ENCODE measurements at places on chromosomes 4 and X.

DNA sequence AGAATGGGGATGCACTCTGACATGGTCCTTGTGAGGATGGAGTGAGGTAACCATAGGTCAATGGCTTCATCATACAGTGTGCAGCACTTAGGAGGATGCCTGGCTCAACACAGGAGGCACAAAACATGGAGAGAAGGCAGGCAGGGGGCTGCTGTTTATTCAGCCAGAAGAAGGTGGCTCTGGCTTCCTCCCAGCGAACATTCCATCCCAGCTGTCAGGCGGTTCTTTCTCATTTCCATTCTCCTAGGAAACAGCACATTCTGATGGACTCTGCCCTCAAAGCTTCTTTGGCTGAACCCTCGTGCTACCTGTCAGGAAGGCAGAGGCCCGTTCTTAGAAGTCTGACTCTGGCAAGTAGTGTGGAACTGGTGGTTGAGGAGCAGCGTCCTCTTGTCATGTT is 18.6 kb downstream of the STK32B start:
- no peak for DNase-seq

DNA sequence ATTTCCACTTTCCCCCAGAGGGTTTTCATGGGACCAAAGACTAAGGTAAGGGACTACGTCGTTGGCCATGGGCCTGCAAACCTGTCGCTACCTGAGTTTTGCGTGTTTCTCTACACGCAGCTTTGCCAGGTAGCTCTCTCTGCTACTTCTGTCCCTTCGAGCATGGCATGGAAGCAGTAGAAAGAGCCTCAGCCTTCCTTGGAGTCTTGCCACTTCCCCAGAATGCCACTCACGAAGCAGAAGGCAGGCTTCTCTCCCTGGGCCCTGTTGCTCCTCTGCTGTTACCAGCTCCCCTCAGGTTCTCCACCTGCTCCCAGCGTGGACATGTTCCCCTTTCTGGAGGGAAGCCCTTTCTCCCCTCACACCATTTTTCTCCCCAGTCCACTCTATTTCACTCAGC is 292.9 kb downstream of the DCTD start:
- DNase-seq, result no peak

DNA sequence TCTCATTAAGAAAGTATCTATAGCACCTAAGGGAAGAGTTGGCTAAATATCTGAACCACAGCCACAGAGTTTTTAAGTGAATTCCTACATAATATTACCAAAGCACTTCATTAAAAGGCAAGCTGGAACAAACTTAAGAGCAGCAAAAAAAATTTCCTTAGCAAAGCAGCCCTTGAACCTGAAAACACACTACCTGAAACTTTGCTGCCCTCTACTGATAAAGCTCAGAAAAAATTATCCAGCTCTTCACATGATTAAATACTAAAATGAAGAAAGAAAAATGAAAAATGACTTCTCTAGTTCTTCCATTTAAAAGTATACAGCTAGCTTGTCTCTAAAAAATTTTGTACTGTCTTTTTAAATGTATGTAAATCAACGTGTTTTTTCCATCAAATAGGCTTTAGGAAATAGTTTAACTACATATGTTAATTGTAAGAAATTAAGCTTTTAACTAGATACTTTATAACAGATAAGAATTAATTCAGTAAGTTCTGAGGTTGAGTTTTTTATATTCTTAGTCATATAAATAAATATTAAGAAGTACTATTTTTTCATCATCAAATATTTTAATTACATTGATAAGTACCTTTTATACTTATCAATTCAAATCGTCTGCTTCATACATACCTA is 156.1 kb downstream of the STPG2 start:
- no peak for DNase-seq

DNA sequence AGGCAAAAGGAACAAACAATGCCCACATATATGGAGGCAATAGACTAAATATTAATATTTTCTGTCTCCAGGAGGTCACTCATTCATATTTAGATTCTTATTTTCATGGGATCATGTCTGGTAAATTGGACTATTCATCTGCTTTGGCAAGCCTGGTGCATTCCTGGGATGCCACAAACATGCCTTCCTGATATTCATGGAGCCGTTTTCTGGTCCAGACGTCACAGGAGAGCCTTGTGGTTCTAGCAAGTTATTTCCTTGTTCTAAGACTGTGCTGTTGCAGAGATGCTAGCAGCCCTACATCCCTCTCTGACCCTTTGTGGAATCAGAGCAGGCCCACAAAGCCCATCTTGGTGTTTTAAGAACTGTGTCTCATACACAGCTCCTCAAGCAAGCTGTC is 16.1 kb upstream of the EXOSC9 start:
- peak; percentile 92 for DNase-seq

DNA sequence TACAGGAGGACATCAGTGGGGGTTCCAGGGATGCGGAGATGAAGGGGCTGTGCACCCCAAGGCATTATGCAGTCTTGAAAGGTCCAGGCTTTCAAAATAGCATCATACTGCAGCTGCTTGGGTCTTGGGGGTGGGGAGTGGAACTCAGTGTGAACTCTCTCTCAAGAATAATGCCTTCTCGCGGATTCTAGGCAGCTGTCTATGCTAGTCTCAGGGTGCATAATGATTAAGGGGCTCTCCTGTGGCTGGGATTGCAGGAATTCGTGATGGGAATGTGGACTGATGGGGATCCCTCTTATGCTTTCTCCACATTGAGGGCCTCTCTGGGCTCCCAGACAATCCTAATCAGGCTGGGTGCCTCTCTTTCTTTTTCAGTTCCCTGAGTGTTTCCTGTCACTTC is 172.2 kb upstream of the ARHGAP24 start:
- no peak for DNase-seq

GRCh38 chr4:10114607-10115006 is 2.0 kb downstream of the WDR1 start:
- no peak for DNase-seq

DNA sequence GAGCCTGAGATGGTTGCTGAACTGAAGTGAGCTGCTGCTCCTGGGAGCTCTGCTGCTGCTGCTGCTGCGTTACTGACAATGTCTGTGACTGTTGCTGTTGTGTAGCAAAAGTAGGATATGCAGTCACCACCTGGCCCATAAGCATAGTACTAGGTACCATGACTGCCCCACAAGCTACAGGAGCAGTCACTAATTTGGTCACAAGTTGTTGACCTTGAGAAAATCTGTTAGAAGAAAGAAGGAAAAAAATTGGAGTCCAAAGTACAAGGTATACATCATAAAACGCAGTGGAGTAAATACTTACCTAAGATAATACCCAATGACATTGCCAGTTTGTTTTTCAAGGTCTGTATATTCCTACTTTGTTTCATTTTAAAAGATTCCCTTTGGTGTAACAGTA is 42.6 kb downstream of the TMEM165 start:
- DNase-seq, result no peak

DNA sequence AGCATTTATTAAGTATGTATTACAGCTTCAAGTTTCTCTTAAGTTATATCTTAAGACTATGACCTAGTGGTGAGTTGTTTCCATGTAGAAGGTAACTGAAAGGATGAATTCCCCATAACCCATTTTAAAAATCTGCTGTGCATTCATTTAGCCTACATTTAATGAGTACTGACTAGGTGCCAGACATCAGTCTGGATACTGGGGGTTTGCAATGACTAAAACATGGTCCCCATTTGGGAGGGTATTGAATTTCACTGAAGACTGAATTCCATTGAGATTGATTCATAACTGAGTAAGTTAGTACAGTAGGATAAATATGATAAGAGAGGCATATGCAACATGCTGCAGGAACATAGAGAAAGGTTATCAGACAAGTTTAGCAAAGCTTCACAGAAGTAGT is 241.5 kb downstream of the FRAS1 start:
- no peak for DNase-seq

- DNase-seq, result no peak
Observed at GRCh38 chrX:136784231-136784630, 3.5 kb upstream of the ARHGEF6 start.
